ENCODE measurements at places on chromosomes 6 and 20. TPM values are rescaled to one million over a fixed set of nuclear protein-coding genes. Genes with fewer than 3 reads are reported as not detected.

Gene C20orf202
- total RNA-seq, result 0.22 TPM

Gene FAM217A
- not detected for total RNA-seq

Gene TCP11
- not detected for total RNA-seq

Gene RAB44
- total RNA-seq, result 0.11 TPM

GRCh38 chr6:166465003-166465399 lies 82.3 kb upstream of the MPC1 start:
- peaks cover 5% of the 10 kb centered on the region for H3K36me3 ChIP-seq
- H3K4me3 ChIP-seq, result no peak overlapping the region
- H3K27ac ChIP-seq, result no peak overlapping the region

DNA sequence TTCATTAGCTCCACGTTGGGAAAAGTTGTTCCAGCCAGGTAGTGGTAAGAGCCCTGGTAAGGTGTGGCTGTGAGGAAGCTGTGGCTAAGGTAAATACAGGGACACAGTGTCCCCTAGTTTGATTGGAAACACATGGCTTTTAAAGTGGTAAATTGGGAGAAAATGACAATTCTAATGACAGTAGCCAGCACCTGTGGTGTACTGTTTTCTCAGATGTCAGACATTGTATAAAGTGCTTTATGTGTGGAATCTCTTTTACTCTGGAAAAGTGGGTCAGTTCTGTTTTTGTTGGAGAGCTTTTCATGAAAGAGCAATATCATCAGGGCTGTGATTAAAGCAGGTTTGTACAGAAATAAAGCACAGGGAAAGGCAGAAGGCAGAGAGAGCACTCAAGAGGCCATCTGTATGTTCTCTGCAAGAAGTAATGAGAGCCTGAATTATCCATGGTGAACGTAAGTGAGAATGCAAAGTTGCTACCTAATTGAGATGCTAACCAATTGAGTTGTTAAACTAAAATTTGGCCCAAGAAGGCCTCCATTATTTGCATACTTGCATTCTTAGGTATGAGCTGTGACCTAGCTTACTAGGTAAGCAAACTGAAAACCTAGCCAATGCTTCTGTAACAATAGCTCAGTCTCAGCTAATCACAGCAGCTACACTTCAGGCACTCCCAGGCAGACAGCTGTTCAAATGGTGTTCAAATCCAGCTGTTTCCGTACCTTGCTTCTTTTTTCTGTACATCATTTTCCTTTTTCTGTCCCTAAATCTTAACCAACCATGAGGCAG lies 28.2 kb downstream of the MRAP2 start:
- peak overlapping the region; percentile 88 for H3K27ac ChIP-seq
- no peak for DNase-seq
- H3K4me3 ChIP-seq, result no peak overlapping the region
- H3K4me1 ChIP-seq, result peaks cover 31% of the 10 kb centered on the region
- 0 out of 2 replicates have a peak, but pooled peaks cover 3% of the 10 kb centered on the region for H3K36me3 ChIP-seq
- no peaks in the 10 kb centered on the region for H3K27me3 ChIP-seq

All from WTC11 (cell line).